A549 (cell line): ENCODE measurements at places on chromosomes 7 and 10.
A peak's percentile ranks its signal among the peaks of the same experiment; 100 is the strongest.

GRCh38 chr10:19728376-19728775, 87.9 kb upstream of the PLXDC2 start:
- no peak for DNase-seq

DNA sequence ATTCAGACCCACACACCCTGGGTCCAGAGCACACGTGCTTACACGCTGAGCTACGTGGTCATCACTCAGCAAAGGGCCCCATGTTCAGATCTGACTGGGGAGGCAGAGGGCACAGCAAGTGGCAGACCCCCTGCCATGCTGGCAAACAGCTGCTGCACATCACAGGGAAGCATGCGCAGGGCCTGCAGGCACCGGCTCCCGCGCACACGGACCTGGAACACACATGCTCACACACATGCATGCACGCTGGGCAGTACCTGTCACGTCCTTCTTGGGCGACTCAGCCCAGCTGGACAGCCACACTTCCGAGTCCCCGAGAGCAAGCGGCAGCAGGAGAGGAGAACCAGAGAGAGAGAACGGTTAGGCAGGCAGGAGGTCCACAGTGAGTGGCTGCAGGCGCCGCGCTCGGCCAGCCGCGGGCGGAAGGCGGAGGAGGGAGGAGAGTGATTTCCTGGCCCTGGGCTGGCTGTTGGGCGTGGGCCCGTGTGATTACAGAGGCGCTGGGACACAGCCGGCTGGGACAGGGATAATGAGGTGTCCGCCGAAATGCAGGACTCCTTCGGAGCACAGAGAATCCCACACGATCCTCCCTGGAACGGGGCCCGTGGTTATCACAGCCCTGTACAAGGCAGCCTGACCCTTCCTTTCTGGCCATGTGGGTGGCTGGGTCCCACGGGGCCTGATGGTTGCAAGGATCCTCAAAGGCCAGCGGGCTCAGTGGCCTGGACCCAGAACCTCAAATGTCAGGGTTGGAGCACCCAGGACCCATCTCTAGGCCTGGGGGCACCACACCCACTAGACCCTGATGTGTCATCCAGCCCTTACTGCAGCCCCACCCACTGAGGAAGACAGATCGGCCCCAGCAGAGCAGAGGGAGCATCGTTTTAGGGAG, 175.1 kb downstream of the NEURL1 start:
- no peak for DNase-seq

DNA sequence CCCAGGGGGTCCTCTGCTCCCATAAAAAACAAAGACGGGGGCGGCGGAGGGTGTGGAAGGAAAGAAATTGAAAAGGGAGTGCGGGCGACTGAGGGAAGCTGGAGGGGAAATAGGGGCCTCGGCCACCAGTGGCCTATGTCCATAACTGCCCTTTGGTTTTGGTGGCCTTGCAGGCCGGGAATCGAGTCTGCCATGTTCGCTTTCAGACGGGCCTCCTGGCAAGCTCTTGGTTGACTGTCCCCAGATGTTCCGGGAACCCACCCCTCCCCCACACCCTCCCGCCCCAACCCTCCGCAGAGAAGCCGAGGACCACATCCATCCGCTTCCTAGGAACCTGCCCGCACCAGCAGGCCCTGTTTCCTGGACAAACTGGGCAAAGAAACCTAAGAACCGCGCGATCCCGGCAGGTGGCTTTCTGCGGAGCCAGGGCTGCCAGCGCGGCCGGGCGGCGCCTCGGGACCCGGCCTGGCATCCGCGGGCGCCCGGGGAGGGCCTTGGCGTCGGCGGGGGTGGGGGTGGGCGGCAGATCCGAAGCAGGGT, 20.0 kb upstream of the GATA3 start:
- DNase-seq, result no peak

GRCh38 chr7:30091491-30091912, 43.3 kb upstream of the MTURN start:
- peak; percentile 8 for DNase-seq

- DNase-seq, result no peak
Measured at GRCh38 chr10:30503700-30504266, 69.8 kb downstream of the MAP3K8 start.

DNA sequence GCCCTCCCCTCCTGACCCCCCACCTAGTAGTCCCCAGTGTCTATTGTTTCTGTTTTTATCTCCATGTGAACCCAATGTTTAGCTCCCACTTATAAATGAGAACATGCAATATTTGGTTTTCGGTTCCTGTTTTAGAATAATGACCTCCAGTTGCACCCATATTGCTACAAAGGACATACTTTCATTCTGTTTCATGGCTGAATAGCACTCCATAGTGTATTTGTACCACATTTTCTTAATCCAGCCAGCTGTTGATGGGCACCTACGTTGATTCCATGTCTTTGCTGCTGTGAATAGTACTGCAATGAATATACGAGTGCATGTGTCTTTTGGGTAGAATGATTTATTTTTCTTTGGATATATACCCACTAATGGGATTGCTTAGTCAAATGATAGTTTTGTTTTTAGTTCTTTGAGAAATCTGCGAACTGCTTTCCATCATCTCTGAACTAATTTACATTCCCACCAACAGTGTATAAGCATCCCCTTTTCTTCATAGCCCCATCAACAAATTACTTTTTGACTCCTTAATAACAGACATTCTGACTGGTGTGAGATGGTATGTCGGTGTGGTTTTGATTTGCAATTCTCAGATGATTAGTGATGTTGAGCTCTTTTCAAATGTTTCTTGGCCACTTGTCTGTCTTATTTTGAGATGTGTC, 128.4 kb upstream of the PHYHIPL start:
- no peak for DNase-seq

DNA sequence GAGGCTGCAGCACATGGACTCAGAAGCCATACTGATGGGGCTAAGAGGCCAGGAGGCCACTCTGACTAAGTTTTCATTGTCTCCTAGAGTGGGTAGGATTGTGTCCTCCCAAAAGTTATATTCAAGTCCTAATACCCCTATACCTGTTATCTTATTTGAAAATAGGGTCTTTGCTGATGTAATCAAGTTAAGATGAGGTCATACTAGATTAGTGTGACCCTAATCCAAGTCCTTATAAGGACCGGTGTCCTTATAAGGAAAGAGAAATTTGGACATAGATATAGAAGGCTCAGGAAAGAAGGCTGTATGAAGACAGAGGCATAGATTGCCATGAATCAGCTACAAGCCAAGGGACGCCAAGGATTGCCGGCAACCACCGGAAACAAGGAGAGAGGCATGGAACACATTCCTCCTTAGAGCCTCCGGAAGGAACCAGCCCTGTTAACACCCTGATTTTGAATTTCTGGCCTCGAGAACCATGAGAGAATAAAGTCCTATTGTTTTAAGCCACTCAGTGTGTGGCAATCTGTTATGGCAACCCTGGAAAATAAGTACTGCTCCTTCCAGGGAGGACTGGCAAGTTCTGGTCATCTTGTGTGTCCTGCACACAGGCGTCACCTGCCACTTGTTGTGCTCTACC, 157.0 kb downstream of the EMX2 start:
- no peak for DNase-seq

- DNase-seq, result no peak
Measured at GRCh38 chr10:67665491-67665890, 30.5 kb downstream of the CTNNA3 start.

DNA sequence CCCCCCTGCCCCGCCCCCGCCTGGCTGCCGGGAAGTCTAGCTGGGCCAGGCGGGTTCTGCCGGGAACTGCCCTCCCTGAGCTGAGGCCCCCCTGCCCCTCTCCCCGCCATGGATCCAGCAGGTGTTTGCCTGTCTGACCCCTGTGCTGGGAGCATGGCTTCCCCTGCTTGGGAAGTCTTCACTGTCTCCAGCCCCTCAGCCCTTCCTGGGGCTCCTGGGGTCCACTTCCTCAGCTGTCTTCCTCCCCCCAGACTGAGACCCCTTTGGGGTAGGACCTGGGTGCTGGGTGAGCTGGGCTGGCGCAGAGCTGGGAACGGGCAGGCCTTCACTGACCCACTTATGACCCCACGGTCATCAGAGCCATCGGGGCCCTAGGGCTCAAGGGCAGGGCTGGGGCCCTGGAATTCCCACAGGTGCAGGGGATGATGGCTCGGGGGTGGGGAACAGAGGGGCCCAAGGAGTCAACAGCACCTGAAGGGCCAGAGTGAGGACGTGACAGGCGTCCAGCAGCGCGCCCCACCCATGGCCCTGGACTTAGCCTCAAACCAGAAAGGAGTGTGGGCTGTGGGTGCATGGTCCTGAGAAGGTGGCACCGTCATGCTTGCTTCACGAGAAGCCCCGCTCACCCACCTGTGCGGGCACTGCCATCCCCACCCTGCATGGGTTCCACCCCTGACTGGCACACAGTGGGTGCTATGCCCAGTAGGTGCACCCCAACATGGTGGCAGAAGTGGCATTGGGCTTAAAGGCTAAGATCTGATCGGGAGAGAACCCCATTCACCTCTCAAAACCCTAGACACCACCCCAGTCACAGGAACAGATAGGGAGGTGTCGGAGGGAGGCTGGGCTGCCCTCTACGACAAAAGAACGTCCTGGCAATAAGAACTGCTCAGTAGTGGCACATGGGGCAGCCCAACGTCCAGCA, 16.2 kb upstream of the TNRC18 start:
- DNase-seq, result no peak

GRCh38 chr10:44301781-44302355, 83.0 kb downstream of the CXCL12 start:
- DNase-seq, result no peak
